ENCODE measurements at places on chromosomes 16 and 17.

DNA sequence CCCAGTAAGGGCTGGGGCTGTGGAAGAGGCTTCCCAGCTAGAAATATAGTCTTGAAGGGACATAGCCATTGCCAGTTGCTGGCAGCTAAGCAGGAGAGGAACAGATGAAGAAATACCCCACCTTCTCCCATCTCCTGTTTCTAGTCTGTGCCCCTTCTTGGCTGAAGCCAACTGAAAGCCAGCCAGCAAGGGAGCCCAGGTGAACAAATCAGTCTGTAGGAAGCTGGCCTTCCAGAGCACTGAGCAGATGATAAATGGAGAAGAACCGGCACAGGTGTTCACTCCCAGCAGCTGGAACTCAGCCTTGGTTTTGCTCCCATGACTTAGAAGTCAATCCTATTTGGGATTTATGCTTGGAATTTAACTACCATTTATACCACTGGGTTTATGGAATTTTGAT, 69.2 kb upstream of the DHX40 start:
- DNase-seq, result no peak

GRCh38 chr17:4189280-4189679, 46.3 kb downstream of the CYB5D2 start:
- DNase-seq, result no peak

- DNase-seq, result no peak
These were observed 81.3 kb upstream of the IRX6 start for GRCh38 chr16:55242667-55243066.

DNA sequence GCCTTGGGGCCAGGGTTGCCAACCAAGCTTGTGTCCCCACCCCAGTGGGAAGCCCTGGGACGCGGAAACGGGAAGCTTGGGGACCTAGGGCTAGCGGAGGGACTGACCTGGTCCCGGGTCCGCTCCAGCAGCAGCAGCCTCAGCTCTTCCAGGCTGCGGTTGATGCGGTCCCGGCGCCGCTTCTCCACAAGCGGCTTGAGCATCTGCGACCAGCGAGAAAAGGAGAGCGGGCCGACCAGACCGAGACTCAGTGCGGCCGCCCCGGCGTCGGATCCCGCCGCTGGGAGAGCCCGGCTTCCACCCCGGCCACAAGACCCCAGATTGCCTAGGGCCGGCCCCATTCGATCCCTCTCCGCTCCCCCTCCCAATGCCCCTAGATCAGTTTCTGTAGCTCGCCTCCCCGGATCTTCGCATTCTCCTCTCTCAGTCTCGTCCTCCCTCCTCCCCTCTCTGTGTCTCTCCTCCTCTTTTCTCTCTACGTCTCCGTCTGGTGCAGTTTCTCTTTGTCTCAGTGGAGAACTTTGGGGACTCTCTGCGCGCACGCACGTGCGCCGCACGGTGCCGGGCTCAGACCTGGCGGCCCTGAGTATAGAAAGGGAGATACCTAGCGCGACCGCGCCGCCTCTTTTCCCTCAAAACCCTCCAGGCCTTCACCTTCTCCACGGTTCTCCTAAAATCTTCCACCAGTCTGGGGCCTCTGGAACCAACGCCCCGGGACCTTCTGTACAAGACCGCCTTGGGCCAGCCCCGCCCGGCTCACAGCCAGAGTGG, 797 bp downstream of the HES7 start:
- peak; percentile 24 for DNase-seq

GRCh38 chr17:49887744-49888360, 40.0 kb upstream of the TAC4 start:
- DNase-seq, result no peak

GRCh38 chr17:31433091-31433790, 41.8 kb downstream of the RAB11FIP4 start:
- peak; percentile 12 for DNase-seq

DNA sequence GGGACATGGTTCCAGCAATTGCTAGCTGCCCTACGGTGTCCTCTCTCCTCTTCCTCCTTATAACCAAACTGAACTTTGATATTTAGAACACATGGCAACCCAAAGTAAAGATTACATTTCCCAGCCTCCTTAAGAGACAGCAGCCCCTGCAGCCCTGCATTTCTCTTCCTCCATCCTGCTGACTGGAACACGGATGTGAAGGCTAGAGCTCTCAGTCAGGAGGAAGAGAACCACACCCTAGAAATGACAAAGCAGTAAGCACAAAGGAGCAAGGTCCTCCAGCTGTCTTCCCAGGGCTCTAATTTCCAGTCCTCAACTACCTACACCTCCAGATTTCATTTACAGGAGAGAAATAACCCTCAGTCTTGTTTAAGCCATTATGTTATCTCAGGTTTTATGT, 10.9 kb downstream of the DYNC1LI2 start:
- no peak for DNase-seq

GRCh38 chr16:85052536-85052935, 24.9 kb downstream of the KIAA0513 start:
- DNase-seq, result no peak

GRCh38 chr16:8155275-8155674, 435.0 kb downstream of the TMEM114 start:
- DNase-seq, result no peak

- DNase-seq, result no peak
These were observed 2.5 kb upstream of the AIPL1 start for GRCh38 chr17:6437466-6437865.

DNA sequence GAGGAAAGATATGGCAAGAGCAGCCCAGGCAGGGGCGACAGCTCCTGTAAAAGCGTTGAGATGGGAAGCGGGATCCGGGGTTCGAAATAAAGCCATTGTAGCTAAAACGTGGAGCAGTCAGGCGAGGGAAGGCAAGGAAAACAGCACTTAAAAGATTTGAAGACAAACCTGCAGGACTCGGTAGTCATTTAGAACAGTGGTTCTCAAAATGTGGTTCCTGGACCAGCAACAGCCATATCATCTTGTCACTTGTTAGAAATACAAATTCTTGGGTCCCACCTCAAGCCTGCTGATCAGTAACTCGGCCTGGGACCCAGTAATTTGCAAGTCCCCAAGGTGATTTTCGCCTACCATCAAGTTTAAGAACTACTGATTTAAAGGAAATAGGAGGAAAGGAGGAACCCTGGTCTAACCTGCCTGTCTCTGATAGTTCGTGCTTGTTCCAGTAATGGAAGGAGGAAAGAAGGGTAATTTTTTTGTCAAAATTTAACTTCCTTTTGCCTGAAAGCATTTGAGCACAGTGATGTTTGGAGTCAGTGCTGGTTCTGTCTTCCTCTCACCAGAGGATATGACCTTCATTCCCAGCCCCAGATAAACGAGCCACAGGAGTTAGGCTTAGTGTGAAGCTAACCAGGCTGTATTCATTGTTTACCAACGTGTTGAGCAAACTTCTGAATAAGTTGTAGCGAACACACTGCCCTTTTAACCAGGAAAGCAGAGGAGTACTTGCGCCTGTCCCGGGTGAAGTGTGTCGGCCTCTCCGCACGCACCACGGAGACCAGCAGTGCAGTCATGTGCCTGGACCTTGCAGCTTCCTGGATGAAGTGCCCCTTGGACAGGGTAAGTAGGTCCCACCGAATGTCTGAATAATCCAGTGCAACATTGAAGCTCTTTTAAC, 1.1 kb downstream of the ORC6 start:
- DNase-seq, result no peak

- DNase-seq, result no peak
These were observed 40.1 kb downstream of the CLEC16A start for GRCh38 chr16:10984509-10984908.

DNA sequence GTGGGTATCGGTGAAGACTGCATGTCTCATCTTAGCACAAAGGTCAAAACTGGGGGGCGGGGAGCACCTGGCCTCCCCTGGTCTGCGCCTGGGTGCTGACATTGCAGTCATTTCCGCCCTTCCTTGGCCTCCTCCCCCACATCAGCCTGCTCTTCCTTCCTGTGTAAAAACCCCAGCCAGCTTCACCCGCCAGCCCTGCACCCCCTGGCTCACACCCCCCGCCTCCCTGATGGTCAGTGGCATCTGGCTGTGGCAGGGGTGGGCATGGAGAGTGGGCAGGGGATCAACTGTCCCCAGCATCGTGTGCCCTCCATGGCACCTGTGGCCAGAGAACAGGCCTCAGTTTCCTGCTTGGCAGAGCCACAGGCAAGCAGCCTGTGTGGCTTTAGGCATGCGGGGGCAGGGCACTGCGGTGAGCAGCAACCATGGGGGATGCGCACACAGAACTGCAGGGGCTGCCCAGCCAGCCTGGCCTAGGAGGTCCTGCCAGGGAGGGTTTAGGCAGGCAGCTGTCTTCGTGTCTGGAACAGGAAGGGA, 26.5 kb upstream of the LASP1NB start:
- peak; percentile 77 for DNase-seq

DNA sequence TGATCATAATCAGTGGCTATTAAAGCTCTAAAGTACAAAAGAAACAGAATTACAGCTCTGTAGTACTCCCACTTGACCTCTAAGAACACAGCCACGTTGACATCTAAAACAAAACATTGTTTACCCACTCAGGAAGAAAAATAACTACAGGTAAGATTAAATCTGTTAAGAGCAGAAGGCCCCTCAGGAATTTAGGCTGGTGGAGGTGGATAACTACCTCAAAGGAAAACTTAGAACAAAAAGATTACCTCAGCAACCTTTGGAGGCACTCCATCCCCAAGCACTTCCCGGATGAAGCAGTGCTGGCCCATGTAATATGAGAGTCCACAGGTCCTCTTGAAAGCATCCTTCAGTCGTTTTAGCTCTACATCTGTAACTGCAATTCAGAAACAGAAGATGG, 46.7 kb downstream of the USP32 start:
- DNase-seq, result no peak

- DNase-seq, result no peak
These were observed 125.5 kb downstream of the CACNG3 start for GRCh38 chr16:24381470-24382118.

- no peak for DNase-seq
These were observed 10.2 kb upstream of the EIF1 start for GRCh38 chr17:41678411-41678906.

DNA sequence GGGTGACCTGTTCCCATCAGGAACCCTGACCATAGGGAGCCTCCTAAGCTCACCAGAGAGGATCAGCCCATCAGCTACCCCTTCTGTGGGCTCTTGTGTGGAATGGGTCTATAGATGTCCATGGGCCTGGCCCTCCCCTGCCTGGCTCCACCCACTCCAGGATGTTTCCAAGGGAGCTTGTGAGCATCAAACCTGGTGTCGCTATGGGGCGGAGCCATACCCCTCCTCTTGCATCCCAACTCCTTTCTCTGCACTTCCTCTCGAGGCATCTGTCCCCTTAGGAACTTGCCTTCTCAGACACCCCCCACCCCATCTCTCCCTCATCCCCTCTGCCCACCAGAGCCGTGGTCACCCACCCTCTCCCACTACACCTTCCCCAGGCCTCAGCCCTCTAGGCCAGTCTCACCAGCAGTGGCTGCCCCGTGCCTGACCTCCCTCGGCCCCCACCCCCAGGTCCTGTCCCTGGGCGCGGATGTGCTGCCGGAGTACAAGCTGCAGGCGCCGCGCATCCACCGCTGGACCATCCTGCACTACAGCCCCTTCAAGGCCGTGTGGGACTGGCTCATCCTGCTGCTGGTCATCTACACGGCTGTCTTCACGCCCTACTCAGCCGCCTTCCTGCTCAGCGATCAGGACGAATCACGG, 10.4 kb downstream of the KCNH6 start:
- DNase-seq, result no peak

DNA sequence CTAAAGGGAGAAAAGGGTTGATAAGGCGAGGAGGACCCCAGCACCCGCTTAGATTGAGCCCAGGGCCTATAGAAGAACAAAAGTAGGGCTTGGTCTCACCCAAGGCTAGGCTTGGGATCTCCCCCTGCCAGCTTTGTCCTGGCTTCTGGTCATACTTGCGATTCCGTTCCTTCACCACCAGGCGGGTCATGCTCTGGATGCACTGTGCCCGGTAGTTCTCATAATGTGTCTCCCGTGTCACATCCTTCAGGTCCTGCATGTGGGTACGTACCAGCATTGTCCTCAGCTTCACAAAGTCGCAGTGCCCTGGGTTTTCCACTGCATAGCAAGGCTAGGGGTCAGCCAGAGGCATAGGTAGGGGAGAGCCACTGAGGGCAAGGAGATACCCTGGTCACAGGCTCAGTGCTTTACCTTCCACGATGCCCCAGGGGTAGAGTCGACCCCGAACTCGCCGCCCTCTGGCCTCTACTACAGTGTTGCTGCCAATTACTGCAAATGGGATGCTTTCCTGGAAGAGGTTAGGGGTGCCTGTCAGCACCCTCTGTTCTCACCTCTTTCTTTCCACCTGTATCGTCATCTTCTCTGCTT, 6.5 kb upstream of the MTMR4 start:
- DNase-seq, result no peak

DNA sequence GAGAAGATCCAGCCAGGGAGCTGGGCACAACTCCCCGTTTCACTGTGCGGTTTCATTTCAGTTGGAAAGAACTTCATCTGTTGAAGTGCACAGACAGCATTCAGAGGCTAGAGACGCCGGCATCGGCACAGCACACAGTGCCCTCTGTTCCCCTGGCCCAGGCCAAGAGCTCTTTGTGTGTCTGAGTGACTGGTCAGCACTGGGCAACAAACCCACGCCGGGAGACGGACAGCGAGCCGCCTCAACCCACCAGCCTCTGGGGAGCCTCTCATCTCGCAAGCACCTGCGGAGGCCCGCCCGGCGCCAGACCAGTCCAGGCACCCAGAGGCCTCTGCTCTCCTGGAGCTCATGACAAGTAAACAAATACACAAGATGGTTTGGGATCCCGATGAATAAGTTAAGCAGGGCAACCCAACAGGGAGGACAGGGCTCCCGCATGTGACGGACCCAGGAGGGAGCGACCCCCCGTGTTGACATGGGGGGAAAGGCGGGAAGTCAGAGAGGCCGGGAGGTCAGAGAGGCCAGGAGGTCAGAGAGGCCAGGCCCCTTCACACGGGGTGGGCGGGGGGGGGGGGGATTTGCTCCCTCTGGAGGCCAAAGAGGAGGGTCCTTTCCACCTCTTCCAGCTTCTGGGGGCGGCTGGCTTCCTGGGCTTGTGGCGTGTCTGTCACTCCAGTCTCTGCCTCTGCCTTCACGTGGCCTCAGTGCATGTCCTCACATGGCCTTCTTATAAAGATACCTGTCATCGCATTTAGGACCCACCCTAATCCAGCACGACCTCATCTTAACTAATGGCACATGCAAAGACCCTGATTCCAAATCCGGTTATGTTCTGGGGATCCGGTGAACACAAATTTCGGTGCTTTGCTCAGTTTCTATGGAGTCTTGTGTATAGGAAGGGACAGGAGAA, 25.8 kb upstream of the KLHDC4 start:
- no peak for DNase-seq

- peak; percentile 82 for DNase-seq
These were observed at the start of gene VAMP2 for GRCh38 chr17:8162233-8162996. VAMP2 (minus strand) TSS chr17:8162948; CDS start chr17:8162879, 69 bp downstream.

- no peak for DNase-seq
These were observed 1.8 kb downstream of the ATP2A3 start for GRCh38 chr17:3962217-3962964.

All from effector CD4-positive, alpha-beta T cell (primary cell).